Head of caudate nucleus (tissue), 42 donors: ENCODE measurements at places on chromosomes 4 and X.

DNA sequence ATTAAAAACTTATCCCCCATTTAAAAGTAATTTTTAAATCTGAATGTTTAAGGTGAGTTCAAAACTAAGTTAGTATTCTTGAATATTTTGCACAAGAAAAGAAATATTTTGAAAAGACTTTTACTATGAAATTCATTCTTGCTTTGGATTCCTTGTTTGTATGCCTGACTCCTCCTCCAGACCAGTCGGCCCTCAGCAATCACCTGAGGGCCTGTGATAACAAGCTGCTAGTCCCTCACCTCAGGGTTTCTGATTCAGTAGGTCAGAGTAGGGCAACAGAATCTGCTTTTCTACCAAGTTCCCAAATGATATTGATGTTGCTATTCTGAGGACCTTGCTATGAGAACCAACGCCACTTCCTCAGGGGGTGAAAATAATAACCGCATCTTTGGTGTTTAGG is 154.7 kb downstream of the CDS1 start:
- DNase-seq, result no peak

DNA sequence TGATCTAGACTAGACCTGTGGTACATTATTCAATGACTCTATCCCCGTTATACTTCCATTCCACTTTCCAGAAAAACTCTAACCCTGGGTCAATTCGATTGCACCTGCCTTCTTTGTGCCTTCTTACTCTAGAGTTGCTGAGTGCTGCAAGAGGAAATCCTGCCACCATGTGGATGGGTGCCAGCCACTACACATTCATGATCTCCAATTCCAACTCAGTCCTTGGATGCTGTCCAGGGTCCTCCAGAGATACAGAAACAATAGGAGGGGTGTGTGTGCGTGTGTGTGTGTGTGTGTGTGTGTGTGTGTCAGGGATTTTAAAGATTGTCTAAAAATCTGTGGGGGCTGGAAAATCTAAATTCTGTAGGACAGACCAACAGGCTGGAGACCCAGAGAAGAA is 42.9 kb upstream of the INTS6L start:
- DNase-seq, result peak; percentile 64

- no peak for DNase-seq
Measured at GRCh38 chr4:168059251-168059650, 33.1 kb upstream of the ANXA10 start.

- DNase-seq, result no peak
Measured at GRCh38 chr4:145976680-145977079, 38.1 kb upstream of the ZNF827 start.

- no peak for DNase-seq
Measured at GRCh38 chr4:17636341-17636695, 21.9 kb downstream of the MED28 start.

DNA sequence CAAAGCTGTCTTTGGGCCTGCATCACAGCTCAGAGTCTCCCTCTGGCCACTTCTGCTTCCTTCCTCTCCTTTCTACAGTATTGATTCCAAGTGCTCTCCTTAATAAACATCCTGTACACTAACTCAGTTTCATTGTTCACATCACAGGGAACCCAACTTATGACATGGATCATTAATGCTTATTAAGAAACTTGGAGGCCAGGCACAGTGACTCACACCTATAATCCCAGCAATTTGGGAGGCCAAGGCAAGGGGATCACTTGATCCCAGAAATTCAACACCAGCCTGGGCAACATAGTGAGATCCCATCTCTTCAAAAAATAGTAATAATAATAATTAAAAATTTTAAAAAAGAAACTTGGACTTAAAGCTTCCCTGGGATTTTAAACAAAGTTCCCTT is 89.2 kb upstream of the EFHC2 start:
- no peak for DNase-seq
